ENCODE measurements at places on chromosomes 1 and 21.

DNA sequence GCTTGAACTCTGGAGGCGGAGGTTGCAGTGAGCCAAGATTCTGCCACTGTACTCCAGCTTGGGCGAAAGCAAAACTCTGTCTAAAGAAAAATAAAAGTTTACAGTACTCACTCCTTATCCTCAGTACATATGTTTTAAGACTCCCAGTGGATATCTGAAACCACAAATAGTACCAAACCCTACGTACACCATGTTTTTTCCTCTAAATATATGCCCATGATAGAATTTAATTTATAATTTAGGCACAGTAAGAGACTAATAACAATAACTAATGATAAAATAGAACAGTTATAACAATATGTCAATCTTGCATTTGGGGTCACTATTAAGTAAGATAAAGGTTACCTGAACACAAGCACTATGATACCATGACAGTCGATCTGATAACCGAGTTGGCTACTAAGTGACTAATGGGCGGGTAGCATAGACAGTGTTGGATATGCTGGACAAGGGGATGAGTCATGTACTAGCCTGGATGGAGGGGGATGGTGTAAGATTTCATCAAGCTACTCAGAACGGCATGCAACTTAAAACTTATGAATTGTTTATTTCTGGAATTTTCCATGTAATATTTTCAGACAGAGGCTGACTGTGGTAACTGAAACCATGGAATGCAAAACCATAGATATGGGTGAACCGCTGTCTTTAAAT, 43.7 kb downstream of the ST7L start:
- DNase-seq, result no peak

DNA sequence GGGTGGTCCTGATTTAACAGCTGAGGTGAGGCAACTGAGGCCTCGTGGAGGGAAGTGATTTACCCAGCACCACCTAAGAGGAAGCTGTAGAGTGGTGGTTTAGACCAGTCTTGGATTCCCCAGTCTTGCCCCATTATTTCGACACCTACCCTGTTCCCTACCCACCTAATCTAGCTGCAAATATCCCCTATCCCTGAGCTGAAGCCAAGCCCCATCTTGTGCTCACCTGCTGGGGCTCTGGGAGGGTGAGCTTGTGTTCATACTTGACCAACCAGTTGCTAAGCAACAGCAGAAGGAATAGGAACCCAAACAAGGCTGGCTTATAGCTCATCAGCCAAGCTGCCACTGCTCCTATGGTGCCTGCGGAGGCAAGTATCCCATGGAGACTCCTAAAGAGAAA, 2.0 kb downstream of the TEX46 start:
- DNase-seq, result no peak

- DNase-seq, result no peak
These were observed 151.1 kb downstream of the TLR5 start for GRCh38 chr1:222991908-222992307.

DNA sequence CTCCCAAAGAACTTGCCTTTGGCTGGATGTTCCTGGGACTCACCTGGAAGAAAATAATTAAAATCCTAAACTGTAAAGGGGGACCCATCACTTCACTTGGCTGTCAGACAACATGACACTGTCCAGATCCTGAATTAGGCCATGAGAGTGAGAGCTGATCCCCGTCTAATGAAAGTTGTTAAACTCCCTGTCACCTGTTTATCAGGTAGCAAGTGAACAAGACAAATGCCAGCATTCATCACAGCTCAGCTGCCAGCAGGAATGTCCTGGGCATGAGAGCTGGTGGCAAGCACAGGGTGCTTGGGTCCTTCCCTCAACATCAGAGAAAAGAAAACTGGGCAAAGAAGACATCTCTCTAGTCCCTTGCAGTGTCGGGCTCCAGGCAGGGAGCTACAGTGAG, 23.8 kb downstream of the PMVK start:
- no peak for DNase-seq

DNA sequence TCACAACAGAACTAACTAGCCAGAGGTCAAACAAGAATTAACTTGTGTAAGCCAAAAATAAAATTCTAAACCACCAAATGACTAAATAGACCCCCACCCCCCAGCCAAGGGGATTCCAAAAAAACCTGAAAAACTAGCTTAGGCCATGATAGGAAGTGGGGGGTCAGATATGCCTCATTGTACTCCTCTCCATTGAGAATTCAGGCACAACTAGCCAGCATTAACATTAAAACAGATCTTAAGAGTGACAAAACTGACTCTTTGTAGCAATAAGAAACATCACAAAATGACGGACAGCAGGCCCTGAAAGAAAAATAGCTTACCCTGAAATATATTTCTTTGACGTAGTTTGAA, 103.0 kb upstream of the ETV3 start:
- DNase-seq, result no peak

- DNase-seq, result no peak
These were observed 529.3 kb upstream of the LRRC7 start for GRCh38 chr1:69038379-69038778.

GRCh38 chr1:175127565-175127964, 59.9 kb downstream of the TNN start:
- DNase-seq, result no peak

Data from kidney capillary endothelial cell (primary cell).